ENCODE measurements at places on chromosomes 12 and 14.

- DNase-seq, result peak; percentile 51
Observed at GRCh38 chr14:72666610-72667009, 227.3 kb downstream of the DPF3 start.

- no peak for DNase-seq
Observed at GRCh38 chr14:106436310-106436905, 910.0 kb downstream of the TMEM121 start.

GRCh38 chr12:45646851-45647581 lies 82.5 kb upstream of the ARID2 start:
- DNase-seq, result no peak

DNA sequence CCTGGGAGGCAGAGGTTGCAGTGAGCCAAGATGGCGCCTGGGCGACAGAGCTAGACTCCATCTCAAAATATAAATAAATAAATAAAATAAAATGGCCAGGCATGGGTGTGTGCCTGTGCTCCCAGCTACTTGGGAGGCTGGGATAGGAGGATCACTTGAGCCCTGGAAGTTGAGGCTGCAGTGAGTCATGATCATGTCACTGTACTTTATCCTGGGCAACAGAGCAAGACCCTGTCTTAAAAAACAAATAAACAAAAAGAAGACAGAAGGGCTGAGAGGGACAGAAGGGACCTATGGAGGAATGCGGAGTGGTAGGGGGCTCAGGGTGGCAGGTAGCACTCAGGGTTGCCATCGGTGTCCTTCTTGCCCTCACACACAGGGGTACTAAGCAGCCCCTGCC lies 40.8 kb downstream of the PRPF40B start:
- no peak for DNase-seq

GRCh38 chr14:32349322-32349721 lies 20.2 kb downstream of the AKAP6 start:
- DNase-seq, result no peak

DNA sequence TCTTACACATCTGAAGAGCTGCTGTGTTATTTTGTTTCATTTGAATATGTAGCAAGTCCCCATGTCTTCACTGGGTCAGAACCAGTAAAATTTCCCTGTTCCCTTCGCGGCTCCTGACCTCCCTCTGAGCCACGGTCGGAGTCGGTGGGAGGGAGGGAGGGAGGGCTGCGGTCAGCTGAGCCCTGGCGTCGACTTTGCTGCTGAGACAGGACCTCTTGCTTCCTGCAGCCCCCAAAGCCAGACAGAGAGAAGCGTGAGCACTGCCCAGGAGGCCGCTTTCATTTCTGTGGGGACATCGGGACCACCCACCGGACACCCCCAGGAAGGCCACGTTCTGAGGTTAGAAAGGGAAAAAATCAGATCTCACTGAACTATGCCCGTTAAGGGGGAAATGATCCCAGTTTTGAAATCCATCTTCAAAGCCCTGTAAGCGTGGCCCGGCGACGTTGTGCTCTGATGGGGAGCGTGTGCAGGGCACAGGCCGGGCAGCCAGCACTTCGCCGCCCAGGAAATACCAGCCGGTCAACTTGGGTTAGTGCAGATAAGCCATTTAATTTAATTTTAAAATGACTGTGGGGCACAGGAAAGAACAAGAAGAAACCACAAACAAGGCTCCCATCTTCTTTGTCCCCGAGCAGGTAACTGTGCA lies 42.1 kb downstream of the NOC4L start:
- no peak for DNase-seq

DNA sequence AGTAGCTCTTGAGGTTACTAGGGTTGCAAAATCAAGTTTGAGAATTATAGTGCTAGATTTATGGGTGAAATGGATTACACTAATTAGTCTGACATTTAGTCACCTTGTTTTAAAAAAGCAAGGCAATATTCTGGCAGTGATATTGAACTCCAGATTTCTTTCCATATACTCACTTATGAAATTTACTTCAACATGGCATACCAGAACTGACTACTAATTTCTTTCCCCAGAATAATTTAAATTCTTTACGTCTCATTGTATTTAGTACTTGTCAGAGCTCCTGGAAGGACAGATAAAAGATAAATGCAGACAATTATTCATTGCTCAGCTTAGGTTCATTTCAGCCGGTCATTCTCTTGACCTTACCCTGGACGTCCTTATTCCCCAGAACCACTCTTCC lies 24.3 kb downstream of the EMP1 start:
- DNase-seq, result no peak

DNA sequence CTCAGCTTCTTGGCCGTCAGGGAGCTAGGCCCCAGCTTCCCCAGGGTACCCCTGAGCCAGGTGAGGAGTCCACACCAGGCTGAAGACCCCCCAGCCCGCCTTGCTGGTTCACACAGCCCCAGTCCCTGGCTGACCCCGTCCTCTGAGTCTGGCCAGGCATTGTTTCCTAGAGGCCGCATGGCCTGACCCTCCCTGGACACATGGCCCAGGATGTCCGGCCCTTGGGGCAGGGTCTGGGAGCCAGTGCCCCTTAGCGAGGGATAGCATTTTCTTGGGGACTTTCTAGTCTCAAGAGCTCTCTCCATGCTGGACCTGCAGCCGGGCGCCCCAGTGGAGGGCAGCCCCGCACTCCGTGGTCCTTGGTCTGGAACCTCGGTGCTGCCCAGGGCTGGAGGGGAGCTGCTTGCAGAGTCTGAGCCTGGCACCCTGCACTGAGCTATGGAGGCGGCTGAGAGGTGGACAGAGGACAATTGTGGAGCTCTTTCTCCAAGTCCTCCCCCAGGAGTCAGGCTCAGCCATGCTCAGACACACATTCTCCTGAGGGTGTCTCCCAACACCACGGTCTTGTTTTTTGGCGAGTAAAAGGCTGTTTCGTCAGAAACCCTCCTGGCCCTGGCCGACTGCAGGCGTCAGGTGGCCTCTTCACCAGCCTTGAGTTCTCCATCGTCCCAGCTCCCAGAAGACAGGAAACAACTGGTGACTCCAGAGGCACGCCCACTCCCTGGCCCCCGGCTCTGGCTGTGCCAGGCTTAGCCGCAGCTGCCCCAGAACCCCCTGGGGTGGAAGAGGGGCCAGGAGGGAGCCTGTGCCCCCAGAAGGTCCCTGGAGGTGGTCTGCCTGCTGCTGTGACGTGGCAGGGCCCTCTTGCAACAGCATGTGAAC lies 17.6 kb upstream of the CRIP2 start:
- no peak for DNase-seq

GRCh38 chr12:4826909-4827308 lies 82.8 kb upstream of the KCNA1 start:
- DNase-seq, result no peak

DNA sequence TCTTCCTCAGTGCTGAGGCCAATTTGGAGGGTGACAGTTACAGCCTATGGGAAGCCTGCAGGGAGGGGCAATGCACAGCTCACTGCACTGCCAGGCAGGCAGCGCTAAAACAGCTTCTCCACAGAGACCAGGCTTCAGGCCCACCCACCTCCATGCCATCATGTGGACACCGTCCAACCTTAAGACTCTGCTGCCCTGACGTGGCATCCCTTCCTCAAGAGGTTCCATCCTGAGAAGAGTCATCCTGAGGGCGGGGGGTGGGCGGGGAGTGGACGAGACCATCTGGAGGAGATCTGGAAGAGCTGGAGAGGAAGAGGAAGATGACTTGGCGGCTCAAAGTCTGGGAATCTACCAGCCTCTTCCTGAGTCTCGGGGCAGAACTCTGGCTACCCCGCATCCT lies 8.4 kb upstream of the ACVRL1 start:
- no peak for DNase-seq

DNA sequence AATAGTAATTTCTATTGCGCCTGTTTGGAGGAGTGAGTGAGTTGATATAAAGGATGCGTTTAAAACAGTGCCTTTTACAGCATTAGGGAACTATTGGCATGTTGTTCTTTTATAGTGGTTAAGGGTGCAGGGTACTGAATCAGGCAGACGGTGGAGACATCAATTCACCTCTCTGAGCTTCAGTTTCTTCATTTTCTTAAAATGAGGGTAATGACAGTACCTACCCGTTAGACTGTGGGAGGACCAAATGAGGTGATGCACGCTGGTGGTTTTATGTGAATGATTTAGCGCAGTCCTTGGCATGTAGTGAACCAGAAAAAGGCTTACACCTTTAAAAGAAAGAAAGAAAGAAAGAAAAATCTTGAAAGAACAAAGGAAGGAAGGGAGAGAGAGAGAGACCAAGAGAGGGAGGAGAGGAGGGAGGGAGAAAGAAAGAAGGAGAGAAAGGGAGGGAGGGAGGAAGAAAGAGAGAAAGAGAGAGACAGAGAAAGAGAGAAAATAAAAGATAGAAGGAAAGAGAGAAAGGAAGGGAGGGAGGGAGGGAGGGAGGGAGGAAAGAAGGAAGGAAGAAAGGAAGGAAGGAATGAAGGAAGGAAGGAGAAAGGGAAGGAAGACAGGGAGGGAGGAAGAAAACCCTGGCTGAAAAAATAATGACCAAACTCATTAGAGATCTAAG lies 22.2 kb upstream of the CCND2 start:
- no peak for DNase-seq

DNA sequence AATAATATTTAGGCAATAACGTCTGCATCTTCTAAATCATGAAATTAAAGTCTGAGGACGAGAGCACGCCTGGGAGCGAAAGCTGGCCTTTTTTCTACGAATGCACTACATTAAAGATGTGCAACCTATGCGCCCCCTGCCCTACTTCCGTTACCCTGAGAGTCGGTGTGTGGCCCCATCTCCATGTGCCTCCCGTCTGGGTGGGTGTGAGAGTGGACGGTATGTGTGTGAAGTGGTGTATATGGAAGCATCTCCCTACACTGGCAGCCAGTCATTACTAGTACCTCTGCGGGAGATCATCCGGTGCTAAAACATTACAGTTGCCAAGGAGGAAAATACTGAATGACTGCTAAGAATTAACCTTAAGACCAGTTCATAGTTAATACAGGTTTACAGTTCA lies 19.3 kb downstream of the CKB start:
- no peak for DNase-seq

GRCh38 chr12:93402333-93403311 lies 24.9 kb downstream of the NUDT4 start:
- DNase-seq, result no peak

GRCh38 chr14:55418411-55418810 lies 6.8 kb upstream of the ATG14 start:
- DNase-seq, result no peak

All from myocyte (in vitro differentiated cells).